EH (cell line): ENCODE measurements at places on chromosomes 6 and 20.

DNA sequence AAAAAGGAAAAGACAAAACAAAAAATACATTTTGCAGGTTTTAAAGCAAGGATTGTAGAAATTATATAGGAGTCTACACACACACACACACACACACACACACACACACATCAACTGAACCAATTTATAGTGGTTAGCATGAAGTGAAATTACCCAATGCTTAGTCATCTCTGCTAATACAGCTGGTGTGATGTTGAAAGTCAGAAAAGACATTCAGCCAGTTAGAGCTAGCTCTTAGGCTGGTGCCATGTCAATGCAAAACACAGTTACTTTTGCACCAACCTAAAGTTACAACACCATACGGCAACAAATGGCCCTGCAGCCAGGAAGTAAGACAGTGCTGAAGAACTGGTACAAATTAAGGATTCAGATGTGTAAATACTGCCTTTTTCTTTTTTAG lies 15.2 kb downstream of the FAM210B start:
- peak; percentile 92 for DNase-seq

DNA sequence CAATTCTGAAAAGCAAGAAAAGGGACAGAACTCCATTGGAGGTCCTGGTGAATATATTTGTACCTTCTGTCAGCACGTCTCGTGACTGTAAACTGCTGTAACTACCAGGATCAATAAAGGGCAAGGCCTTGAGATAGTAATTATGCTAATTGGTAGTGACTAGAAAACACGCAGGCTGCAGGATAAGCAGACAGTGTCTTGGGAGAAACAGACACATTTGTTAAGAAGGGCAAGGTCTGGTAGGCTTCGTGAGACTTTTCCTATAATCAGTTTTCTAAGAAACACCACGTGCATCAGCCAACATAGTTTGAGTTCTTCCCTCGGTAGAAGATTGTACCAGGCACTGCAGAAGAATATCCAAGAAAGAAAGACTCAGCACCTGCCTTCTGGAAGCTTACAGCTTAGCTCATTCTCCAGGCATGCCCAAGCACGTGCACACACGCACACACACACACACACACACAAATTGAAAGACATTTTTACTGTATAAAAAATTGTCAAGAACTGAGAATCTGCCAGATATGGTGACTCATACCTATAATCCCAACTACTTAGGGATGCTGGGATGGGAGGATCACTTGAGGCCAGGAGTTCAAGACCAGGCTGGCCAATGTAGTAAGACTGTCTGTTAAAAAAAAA lies 167.0 kb upstream of the SASH1 start:
- DNase-seq = peak; percentile 46

DNA sequence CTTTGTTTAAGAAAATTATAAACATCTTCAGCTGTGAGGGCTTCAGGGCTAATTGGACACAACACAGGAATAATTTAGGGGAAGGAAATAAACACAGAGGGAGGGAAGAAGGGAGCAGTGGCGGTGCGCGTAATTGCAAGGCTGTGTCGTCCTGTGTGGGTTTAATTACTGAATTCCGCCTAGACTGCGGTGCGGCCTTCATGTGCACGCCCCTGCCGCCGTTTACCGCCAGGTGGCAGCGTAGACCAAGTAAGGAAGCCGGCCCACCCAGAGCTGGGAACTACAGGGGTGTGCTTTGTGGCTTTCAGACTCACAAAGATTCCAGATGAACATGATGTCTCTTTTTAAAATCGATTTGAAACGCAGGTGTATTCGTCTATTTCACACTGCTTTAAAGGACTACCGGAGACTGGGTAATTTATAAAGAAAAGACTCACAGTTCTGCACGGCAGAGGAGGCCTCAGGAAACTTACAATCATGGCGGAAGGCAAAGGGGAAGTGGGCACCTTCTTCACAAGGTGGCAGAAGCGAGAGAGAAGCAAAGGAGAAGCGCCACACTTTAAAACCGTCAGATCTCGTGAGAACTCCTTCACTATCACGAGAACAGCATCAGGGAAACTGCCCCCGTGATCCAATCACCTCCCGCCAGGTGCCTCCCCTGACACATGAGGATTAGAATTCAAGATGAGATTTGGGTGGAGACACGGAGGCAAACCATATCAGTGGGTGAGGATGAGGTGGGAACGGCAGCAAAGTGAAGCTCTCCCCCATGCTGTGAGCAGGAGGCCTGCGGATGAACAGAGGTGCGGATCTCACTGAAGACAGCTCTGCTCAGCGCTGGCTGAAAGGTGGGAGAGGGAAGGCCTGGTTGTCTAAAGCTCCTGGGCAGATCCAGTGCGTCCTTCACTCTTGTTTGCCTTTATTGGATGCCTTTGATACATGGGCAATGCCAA lies 222.0 kb upstream of the PDE10A start:
- DNase-seq = peak; percentile 45

- DNase-seq = peak; percentile 56
Measured at GRCh38 chr6:96940322-96940721, 15.8 kb downstream of the KLHL32 start.

GRCh38 chr6:168232989-168233874 lies 86.3 kb downstream of the DACT2 start:
- DNase-seq = no peak

DNA sequence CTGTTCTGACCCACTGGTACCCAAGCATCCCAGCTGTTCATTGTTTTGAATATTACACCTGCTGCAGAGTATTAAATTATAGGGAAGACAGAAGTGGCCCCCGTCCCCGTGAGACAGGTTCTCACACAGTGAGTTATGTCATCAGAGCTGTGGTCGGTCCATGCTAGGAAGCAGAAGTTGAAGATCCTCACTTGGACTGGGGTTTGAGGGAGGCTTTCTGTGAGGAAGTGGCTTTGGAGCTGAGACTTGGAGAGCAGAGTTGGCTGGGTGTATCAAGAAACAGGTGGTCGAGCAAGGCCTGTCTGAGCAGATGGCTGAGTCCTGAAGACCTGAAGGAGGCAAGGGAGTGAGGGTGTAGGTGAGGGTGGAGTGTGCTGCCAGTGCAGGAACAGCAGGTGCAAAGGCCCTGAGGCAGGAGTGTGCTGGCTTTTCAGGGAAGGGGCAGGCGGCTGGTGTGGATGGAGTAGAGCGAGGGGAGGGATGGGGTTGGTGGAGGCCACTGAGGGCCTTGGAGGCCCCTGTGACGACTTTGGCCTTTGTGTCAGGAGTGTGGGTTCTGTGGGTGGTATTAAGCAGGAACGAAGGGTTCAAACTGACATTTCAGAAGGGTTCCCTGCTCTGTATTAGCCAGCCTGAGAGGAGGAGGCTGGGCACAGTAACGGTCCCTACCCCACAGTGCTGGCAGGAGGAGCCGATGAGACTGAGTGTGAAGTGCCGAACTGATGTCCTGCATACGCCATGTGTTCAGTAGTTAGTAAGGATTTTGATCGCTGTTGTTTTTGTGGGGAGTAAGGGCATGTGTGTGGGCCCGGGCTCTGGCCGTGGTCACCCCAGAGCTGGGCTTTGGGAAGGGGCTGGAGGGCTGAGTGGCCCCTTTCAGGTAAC lies 11.8 kb downstream of the SRC start:
- no peak for DNase-seq

- DNase-seq = peak; percentile 16
Measured at GRCh38 chr6:73109659-73110058, 115.6 kb downstream of the KHDC1L start.

- DNase-seq = no peak
Measured at GRCh38 chr6:170475118-170475517, 78.0 kb downstream of the PSMB1 start.

DNA sequence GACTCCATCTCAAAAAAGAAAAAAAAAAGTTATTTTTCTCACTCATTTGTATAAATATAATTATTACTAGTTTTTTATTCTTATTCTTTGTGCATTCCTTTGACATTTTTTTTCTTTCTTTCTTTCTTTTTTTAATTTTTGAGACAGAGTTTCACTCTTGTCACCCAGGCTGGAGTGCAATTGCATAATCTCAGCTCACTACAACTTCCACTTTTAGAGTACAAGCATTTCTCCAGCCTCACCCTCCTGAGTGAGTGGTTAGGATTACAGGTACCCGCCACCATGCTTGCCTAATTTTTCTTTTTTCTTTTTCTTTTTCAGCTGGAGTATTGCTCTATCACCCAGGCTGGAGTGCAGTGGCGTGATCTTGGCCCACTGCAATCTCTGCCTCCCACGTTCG lies 51.4 kb upstream of the JARID2 start:
- DNase-seq = no peak

DNA sequence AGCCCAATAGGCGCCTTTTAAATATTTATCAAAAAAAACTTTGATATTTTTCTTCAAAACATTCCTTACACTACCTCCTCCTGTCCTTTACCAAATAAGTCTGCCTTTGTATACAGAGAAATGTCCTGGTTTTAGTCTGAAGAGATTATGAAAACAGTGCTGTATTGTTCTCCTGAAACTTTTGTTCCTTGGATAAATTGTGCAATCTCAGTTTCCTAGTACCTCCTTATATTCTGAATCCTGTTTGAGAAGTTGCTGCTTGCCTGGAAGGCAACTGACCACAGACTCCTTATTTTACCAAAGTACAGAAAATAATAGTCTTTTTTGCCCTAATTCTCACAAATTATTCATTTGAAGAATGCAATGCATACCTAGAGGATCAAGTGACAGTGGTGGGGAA lies 349.5 kb downstream of the EPHA7 start:
- DNase-seq = no peak

DNA sequence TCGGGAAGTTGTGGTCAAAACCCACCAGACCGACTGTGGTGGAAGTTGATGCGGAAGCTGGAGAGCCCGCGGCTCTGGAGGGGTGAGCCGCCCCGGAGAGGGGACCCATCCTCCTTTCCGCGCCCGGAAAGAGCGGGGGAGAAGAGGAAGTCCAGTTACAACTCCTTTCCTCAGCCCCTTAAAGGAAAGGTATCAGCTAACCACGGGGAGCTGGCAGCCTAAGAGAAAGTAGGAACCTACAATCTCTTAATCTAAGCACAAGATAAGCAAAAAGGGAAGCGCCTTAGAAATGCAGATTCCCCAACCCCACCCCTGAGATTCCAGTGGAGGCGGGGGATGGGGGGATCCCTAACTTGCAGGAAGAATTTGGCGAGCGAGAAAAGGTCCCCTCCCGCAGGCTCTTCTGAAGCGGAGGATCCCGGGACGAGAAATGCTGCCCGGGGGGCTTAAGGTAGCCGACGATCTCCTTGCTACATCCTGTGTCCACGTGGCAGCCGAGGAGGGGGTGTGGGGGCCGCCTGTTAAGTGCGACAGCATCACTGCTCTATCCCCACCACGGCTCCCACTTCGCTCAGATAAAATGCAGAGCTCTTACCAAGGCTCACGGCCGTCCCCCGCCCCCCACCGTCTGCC lies 87.5 kb downstream of the ZFP64 start:
- DNase-seq = peak; percentile 24

DNA sequence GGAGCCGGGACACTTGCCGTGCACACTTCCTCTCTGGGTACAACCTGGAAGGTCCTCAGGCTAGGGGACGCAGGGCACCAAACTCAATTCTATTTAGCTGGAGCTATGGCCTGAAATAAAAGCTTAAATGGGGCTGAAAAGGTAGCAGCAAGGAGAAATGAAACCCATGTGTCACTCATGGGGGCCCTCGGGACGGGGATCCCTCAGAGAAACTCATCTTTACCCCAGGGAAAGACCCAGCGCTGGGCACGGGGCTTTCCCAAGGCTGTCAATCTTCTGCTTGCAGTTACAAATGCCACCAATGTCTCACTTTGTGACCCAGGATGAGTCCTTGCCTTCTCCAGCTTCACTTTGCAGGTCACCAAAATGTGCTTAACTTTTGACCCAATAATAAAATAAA lies 16.5 kb downstream of the SNAI1 start:
- no peak for DNase-seq

DNA sequence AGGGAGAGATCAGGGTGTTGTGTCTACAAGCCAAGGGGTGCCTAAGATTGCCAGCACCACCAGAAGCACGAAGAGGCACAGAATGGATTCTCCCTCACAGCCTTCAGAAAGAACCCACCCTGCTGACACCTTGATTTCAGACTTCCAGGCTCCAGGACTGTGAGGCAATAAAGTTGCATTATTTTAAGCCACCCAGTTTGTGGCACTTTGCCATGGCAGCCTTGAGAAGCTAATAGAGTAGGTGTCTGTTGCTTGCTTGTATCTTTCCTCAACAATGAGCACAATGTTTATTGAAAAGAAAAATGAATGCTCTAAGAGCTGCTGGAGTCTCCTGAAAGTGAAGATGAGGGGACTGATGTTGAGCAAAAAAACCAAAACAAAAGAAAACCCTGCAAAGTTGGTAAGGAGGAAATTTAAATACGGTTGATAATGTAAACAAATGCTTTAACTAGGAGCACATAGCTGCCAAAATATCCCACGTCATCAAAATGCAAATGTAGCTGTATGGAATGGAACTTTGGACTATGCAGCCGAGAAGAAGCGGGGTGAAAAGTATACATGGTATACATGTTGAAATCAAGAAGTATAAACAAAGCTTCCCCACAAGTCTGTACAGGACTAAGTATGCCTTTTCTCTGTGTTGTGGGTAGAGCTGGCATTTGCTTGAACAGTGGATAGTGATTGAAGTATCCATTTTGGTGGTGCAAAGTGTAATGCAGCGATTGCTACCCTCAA lies 8.0 kb downstream of the IL20RA start:
- no peak for DNase-seq

GRCh38 chr6:110211753-110212152 lies 31.5 kb downstream of the CDC40 start:
- DNase-seq = no peak
